ENCODE measurements at places on chromosomes 1 and 21.

- DNase-seq: no peak
Measured at GRCh38 chr1:54500107-54500431, 48.0 kb upstream of the ACOT11 start.

- DNase-seq: no peak
Measured at GRCh38 chr1:186854102-186854501, 25.4 kb downstream of the PLA2G4A start.

DNA sequence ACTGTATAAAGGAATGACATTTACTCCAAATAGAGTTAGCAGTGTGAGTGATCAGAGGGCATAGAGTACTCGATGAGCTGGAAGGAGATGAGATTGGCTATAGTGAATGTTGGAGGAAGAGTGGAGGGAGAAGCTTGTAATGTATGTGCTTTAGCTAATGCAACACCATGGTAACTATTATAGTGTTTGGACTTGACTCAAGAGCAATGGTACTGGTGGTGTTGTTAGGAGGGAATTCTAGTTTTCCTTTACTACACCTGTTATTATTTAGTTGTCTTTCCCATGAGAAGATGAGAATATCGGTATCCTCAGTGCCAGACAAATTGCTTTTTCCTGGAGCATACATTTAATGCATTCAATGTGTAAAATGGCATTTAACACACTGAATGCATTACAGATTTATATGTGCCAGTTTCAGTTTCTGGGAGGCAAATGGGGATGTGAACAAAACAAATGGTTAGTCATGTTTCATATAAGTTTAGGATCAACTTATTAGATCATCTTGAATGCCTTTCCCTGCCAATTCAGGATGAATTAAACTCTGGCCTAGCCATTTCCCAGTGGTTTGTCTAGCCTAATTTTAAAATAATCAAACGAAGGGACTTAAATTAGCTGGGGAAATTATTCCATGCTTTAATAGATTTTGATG, 291.1 kb upstream of the ADAMTS5 start:
- no peak for DNase-seq

GRCh38 chr1:200873671-200874397, 1.1 kb downstream of the GPR25 start:
- DNase-seq: no peak

- no peak for DNase-seq
Measured at GRCh38 chr1:248140846-248141245, 4.1 kb upstream of the OR2M5 start.

- DNase-seq: no peak
Measured at GRCh38 chr1:188889166-188889565, 1588.5 kb downstream of the BRINP3 start.

DNA sequence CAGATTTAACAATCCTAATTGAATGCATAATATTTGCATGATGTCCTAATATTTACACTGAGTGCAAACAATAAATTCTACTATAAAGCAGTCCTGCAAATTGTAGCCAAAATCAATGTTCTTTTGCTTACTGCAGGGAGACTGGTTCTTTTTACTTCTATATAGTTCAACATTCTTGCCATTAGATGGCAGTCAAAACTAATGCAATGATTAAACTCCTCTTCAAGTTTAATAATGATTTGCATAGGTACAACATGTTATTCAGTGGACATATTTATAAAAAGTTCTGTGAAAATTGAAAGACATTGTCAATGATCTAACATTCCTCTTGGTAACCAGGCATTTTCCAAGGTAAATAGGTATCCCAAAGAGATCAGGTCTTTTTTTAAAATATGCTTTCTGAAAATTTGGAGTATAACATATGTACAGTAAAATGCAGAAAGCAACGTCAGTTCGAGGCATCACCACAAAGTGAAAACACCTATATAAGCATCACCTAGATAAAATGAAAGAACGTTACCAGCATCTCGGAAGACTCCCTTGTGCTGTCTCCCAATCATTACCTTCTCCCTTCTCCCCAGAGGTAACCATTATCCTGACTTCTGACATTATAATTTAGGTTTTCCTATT, 9.8 kb upstream of the FNBP1L start:
- peak; percentile 41 for DNase-seq

DNA sequence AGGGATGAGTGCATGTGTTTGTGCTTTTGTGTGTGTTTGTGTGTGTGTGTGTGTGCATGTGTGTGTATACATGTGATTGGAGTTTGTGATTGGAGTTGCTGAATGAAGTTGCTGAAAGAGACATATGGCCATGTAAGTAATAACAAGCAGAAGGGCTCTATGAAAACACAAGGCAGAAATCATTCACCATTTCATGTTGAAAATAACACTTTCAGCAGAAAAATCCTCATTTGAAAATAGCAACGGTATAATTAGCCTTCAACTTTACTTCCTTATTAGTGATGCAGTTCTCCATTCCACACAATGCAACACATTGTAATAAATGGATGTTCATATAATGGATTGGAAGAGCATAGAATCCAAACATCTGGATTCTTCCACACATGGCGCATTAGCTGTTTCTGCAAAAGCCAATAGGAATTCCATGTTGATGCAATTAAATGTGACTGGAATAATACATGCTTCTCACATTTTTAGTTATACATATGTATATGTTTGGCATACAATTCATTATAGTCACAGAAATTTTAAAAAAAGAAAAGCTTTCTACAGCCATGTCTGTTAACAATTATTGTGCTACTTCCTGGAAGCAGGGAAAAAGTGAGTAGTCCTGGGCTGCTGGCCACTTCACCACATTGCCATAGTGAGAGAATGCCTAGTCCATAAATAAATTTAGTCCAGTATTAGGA, 538.0 kb downstream of the LTN1 start:
- no peak for DNase-seq

- no peak for DNase-seq
Measured at GRCh38 chr1:183126528-183126927, 59.5 kb upstream of the LAMC2 start.

GRCh38 chr1:172902861-172903381, 147.8 kb downstream of the TNFSF18 start:
- DNase-seq: peak; percentile 49

DNA sequence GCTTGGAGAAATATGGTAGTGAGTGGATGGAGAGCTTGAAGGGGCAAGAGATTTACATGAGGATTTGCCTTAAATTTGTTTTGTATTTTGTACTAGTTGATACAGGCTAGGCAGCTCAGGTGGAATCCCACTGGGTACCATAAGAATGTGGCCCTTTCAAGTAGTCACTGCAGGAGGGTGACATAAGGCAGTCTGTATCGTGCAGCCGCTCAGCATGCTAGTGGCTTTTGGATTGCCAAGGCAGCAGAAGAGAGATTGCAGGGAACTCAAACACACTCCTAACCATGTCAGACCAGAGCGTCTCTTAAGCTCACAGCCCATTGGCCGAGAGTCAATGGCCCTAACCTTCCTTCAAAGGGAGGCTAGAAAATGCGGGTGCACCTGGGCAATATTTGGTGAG, 420.0 kb downstream of the ADGRL2 start:
- no peak for DNase-seq

GRCh38 chr1:189550498-189550897, 927.2 kb downstream of the BRINP3 start:
- no peak for DNase-seq

DNA sequence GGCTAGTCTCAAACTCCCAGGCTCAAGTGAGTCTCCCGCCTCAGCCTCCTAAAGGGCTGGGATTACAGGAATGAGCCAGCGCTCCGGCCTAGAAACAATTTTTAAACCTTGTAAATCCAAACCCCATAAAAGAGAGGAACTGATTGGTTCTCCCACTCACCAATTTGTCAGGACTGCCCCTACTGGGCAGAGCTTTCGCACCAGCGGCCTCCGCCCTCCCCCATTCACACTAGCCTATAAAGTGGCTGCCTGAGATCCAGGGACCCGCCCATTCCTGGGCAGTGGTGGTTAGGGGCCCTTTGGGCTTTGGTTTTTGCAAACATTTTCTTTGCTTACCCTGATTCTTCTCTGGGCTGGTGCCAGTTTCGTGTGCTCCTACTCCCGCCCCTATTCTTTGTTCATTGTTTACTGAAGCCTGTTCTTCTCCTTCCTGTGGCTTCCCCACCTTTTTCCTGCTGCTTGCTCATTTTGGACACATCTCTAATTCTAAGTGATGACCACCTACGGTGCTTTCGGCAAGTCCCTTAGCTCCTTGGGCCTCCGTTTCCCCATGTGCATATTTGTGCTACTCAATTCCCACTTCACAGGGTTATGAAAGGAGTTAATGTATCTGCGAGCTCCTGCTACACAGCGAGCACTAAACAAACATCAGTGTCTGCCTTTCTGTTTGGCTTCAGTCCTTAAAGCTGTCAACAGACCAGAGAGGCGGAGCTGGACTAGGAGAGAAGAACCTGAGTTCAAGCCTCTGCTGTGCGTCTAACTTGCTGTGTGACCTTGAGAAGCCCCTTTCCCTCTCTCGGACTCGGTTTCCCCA, 39.8 kb upstream of the CLIC4 start:
- peak; percentile 92 for DNase-seq

- no peak for DNase-seq
Measured at GRCh38 chr1:207463021-207463420, 8.9 kb downstream of the CR2 start.

DNA sequence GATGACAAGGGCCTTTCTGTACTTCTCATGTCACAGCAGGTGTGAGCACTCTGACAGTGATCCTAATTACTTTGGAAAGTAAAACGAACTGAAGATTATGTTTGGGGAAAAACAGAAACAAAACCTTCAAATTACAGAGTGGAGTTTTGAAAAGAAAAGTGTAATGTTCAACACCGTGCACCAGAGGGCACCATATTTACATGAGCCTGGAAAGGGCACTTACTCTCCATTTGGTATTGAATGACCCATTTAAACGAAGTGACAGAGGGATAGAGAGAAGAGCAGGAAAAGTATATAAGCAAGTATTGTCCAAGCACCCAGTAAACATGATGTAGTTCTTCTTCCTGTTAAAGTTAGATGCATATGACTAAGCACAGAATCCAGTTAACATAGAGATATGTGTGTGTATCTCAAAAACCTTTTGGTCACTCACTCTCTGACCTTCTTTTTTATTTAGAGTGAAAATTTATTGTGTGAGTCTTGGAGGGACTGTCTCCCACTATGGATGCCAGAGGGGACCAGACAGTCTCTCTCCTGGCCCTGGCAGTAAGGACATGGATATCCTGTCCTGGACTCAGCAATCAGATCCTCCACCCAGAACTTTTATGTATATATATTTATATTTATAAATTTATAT, 3.8 kb upstream of the RGSL1 start:
- DNase-seq: no peak

- no peak for DNase-seq
Measured at GRCh38 chr1:57162607-57163261, 196.9 kb upstream of the C8B start.

DNA sequence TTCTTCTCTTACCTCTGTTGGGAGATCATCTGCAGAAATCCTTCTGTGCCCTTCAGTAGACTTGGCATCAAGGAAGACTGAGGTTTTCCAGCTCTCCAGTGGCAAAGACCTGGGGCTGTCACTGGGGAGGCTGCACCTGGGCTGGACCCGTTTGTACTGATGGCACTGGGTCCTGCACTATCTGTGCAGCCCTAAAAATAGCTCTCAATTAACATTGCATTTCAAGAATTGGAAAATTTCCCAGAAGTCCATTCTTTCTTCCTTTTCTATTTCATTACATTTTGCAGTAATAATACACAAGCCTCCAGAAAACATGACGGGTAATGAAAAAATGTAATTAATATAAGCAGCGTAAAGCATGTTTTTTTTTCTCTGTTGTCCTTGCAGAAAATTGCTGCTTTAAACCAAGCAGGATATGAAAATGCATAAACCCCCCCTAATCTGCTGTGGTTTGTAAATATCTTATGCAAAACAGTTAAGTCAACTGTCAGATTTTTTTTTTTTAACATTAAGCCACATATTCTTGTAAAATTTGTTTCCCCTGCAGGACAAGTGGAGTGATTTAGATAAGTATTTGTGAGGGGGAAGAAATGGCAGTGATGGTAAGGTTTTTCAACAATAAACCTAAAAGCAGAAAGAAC, 64.9 kb downstream of the LMO4 start:
- no peak for DNase-seq

- no peak for DNase-seq
Measured at GRCh38 chr1:154813300-154813816, 56.7 kb downstream of the KCNN3 start.

DNA sequence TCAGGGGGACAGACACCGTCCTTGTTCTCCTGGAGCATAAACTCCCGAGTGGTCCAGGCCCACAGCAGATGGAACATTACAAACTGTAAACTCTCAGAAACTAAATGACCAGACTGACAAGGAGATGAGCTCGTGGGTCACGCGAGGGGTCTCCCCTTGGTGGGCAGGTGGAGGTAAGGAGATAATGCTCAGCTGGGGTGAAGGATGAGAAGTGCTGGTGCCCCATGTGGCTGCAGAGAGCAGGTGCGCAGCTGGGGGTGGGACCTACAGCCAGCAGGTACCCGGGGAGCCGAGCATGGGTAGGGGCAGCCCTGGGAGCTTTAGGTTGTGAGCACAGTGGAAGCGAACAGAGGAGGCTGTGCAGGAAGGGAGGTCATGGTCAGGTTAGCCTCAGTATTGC, 40.1 kb downstream of the AJAP1 start:
- DNase-seq: no peak

- peak; percentile 24 for DNase-seq
Measured at GRCh38 chr1:242824435-242824834, 299.9 kb upstream of the PLD5 start.

DNA sequence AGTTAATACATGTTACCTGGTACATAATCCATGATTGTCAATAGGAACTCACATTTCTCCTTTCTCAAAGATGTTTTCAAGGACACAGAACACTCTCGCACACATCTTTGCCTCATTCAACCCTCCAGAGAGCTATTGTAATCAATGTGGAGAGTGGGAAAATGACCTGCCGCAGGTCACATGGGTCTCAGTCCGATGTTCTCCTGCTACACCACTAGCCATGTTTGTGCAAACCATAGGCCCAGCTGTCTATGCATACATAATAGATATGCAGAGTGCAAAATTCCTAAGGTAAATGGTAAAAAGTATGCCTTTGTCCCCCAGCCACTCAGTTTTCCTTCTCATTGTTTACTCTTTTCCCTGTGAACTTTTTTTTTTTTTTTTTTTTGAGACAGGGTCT, 89.2 kb downstream of the ADSS2 start:
- no peak for DNase-seq

GRCh38 chr1:171985639-171986038, 144.3 kb downstream of the DNM3 start:
- no peak for DNase-seq

GRCh38 chr1:28056129-28056925, 32.1 kb downstream of the EYA3 start:
- no peak for DNase-seq

DNA sequence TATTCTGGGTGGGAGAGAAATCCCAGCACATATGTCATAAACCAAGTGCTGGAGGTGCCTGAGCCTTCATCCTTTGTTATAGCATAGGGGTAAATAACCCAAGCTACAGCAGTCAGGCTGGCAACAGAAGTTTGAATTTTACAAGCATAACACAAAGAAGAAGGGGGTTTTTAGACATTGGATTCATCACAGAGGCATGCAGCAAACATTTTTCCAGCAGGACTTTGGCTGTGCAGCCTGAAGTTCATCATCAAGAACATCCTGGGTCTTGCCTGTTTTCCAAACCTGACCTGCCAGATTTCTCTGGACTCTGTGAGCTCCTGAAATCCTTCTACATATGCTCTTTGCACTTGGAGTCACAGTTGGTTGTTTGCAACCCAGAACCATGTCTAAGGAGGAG, 16.2 kb downstream of the PTGER3 start:
- DNase-seq: no peak

- no peak for DNase-seq
Measured at GRCh38 chr1:172680244-172680643, 21.3 kb downstream of the FASLG start.

GRCh38 chr1:242065813-242066212, 66.9 kb upstream of the MAP1LC3C start:
- DNase-seq: no peak
